Left renal pelvis (tissue), 4 donors: ENCODE measurements at places on chromosomes 11 and 22. TPM values are rescaled to one million over a fixed set of nuclear protein-coding genes. Genes with fewer than 3 reads are reported as not detected.

- DNase-seq: no peak
Observed at GRCh38 chr22:19105867-19106802, 16.1 kb downstream of the DGCR2 start.

- no peak for DNase-seq
Observed at GRCh38 chr22:44879301-44879680, 126.9 kb downstream of the ARHGAP8 start.

GRCh38 chr11:10490398-10491241 lies 35.6 kb downstream of the AMPD3 start:
- no peak for DNase-seq

The GLB1L2 gene
- 19.7 TPM for polyA plus RNA-seq
